ENCODE measurements at places on chromosomes 5 and 9.

- no peak for DNase-seq
These were observed 231.8 kb upstream of the DAB2 start for GRCh38 chr5:39656600-39656999.

- no peak for DNase-seq
These were observed 285.6 kb downstream of the GADD45G start for GRCh38 chr9:89890326-89890980.

GRCh38 chr5:92922231-92922967, 658.6 kb downstream of the NR2F1-AS1 start:
- DNase-seq, result no peak

- no peak for DNase-seq
These were observed 371.7 kb upstream of the POU5F2 start for GRCh38 chr5:94113087-94113486.
